ENCODE measurements at places on chromosomes 2 and 18.
A peak's percentile ranks its signal among the peaks of the same experiment; 100 is the strongest.

DNA sequence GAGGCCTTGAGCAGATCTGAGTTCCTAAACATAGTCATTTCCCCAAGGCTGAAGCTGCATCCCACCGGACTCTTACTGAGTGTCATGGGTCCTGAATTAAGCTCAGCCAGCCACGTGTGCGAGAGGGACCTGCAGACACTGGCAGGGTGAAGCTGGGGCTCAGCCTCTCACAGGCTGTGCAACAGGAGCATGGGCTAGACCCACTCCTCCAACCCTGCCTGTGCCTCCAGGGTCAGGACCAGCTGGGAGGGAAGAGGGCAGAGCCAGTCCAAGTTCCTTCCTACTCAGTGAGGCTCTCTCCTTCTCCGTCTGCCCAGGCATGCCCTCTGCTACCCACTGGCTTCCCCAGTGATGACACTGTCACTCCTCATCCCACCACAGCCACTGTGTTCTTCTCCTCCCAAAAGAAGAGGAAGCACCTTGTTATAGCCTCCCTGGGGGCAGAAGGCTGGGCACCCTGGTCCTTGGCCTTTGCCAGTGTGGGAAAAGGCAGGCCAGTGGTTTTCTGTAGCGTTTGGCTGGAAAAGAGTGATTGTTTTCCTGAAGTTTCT lies 78.9 kb downstream of the KCNF1 start:
- no peak for DNase-seq

DNA sequence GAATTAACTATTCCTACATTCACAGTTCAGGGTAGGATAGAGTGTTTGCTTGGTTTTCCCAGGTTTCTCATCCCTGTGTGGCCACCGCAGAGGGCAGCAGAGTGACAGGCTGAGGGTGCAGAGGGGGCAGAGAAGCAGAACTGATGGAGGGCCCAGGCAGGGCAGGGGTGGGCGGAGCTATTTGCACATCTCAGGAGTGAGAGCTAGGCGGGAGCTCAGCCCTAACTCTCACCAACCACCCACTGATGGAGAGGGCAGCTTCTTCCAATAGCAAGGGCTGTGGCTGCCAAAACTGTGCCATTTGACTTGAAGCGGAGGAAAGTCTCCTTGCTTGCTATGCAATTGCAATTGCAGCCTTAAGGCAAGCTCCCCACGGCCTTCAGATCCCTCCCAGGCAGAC lies 12.0 kb upstream of the DARS1 start:
- no peak for DNase-seq

DNA sequence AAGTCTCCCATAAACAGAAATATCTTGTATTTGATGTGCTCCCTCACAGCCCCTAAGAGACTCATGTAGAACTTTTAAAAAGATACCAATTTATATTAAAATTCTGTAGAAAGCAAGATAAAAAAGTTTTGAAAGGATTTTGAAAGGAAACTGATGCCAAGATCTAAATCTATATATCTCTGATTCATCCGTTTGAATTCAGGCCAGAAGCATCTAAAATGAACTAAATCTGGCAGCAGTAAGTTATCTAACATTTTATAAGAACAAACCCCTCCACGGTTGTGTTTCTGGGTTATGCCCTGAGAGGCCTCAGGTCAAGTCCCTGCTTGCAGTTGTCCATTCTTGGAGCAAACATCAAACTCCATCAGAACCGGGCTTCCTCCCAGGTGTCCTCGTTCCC lies 165.8 kb downstream of the FBXO15 start:
- DNase-seq = no peak

- no peak for DNase-seq
These were observed 258.3 kb downstream of the PRKCE start for GRCh38 chr2:45909677-45910191.

- DNase-seq = no peak
These were observed 52.6 kb downstream of the QPCT start for GRCh38 chr2:37396890-37397565.

- no peak for DNase-seq
These were observed 8.2 kb upstream of the HNRNPA3 start for GRCh38 chr2:177204417-177204816.

DNA sequence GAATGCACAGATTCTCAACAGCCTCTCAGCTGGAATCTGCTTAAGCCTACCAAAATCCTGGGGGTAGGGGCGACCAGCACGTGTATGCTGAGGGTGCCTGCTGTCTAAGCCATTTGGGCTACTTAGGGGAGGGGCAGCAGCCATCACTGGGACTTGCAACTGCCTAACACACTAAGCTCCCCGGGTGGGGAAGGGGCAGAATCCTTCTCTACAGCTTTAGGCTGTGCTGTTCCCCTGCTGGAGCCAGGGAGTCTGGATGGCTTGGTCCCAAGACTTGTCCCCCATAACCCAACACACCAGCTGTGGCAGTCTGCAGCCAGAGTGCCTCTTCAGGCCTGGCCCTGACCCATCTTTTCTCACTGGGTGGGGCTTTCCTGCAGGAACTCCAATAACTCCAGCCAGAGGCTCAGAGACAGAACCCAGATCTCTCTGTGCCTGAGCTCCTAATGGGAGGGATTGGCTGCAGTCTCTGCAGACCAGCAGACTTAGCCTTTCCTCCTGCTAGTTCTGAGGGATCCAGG lies 305.4 kb upstream of the RND3 start:
- no peak for DNase-seq

DNA sequence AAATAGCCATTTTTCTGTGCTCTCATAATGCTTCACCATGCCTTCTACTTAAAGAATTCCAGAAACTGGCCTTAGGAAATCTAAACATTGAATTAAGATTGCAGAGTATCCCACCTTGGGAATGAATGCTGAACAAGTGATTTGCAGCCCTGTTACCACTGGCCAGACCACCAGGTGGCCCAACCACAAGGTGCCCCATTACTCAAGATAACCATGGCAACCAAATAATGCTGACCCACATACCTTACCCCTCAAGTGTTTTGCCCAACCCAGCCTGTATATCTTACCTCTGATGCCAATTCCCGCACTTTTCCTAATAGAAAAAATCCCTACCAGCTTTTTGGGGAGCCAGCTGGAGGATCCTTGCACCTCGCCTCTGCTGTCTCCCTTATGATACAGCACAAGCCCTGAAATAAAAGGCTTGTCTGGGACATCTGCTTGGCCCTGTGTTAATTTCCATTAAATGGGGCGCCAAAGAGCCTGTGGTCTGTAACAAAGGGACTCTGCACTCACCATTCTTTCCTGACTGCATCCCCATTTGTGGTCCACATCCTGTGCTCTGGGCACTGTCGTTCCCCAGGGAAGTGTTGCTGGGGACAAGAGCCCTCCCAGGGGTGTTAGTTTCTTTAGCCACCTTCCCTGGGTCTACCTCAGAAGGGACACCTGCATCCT lies 17.3 kb upstream of the KCNF1 start:
- DNase-seq = no peak

DNA sequence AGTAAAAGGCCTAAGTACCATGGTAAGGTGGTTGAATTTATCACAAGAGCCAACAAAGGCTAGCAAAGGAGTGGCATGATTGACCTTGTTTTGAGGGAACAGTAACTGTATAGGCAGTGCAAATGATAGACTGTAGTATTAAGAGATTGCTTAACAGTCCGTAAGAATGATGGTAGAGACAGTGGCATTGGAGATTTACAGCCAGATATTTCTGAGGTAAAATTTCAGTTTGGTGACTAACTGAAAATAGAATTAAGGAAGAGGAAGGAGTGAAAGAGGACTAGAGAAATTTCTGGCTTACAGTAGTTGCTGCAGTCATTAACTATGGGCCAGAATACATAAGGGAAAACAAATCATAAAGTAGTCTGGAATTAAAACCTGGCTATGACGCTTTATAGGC lies 4.4 kb upstream of the BAZ2B start:
- DNase-seq = peak; percentile 21

DNA sequence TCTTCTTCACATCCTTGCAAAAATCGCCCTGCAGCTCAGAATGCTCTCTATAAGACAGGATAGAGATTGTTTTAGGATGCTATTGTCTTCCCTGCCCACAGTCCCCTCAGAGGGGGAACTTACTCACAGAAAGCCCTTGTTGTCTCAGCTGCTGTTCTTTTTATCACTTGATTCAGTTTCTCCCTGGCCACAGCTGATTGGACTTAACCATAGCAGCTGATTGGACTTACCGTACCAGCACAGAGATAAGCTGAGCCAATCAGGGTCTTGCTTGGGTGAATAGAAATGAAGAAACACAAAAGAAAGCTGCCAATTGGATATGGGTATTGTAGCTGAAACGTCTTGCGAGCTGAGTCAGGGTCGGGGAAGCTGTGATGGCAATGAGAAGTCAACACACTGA lies 194.2 kb upstream of the MEX3C start:
- DNase-seq = no peak

DNA sequence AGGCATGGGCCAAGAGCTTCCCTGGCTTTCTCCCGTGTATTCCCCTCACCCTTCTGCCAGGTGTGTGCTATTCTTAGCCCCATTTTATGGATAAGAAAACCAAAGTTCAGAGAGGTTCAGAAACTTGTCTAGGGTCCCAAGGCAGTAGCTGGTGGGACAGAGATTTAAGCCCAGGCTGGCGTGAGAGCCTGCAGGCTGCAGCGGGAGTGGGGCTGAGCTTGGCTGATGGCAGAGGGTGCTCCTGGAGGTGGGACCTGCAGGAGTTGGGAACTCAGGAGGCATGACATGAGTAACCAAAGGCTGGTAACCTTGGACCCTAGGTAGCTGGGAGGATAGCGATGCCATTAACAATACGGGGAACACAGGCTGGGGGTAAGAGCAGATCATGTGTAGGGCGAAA lies 87.3 kb upstream of the B3GNT7 start:
- DNase-seq = no peak

DNA sequence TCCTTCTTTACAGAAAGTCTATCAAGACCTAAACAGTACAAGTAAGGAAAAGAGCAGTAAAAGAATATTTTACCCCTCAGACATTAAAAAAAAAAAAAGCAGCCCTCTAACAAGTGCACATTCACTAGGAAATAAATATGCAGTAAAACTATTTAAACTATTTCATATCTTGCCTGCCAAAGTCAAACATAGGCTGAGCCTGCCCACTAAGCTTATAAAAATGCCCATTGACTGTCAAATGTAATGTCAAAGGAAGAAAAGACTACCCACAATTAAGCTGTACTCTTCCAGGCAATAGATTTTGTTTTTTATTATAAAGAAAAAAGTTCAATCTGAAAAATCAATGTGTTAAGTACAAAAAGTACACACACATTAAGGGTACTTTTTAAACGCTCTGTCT lies 11.8 kb downstream of the ALS2 start:
- no peak for DNase-seq

- DNase-seq = no peak
These were observed 366.1 kb upstream of the CRIM1 start for GRCh38 chr2:35989503-35989902.

DNA sequence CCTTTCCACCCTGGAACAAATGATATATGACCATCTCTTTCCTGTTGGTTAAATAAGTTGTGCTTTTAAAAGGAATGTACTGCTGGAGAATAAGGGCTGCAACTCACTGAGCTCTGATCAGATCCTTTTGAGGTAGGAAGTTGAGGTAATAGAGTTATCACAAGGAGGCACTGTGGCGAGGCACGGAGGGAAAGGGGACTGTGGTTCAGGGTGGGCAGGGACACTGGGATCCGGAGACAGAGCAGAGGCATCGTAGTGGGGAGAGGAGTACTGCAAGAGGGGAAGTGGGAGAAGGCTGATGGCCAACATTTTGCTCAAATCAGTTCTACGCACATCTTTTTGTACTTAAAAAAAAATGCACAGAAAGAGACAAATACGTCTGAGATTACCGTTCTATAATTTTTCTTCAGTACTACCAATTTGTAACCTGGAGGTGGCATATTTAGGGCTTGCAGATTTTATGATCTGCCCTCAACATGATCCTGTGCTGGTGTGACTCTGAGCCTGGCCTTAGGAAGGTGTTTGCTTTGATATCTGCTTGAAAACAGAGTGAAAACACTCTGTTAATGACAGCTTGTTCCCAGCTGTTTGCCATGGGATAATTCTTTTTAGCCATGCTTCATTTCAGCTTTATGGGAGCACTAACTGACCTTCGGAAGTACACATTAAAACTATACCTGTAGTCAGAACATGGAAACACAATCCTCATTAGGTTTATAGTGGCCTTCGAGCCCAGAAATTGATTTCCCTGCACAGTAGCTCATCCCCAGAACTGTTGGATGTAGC lies 168.1 kb downstream of the KCNE4 start:
- no peak for DNase-seq
